ENCODE measurements at places on chromosomes 1 and 21. TPM values are rescaled to one million over a fixed set of nuclear protein-coding genes. Genes with fewer than 3 reads are reported as not detected.

GRCh38 chr1:242826701-242827336, 302.3 kb upstream of the PLD5 start:
- DNase-seq = no peak

GRCh38 chr1:225972344-225973152, 26.6 kb downstream of the SDE2 start:
- DNase-seq = no peak

GRCh38 chr1:243959998-243960397, 91.1 kb upstream of the ZBTB18 start:
- no peak for DNase-seq

DNA sequence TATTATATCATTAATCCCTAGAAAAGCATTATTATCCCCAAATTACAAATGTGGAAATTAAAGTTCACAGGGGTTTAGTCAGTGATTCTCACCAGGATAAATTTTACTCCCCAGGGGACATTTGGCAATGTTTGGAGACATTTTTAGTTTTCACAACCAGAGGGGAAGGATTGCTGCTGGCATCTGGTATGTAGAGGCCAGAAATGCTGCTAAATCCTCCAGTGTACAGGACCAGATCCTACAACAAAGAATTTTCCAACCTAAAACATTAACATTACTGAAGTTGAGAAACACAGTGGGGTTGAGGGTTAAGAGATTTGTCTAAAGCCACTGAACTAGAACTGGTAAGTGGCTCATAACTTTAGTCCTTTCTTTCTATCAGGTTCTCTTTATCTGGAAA, 162.0 kb upstream of the SYT6 start:
- DNase-seq = no peak

DNA sequence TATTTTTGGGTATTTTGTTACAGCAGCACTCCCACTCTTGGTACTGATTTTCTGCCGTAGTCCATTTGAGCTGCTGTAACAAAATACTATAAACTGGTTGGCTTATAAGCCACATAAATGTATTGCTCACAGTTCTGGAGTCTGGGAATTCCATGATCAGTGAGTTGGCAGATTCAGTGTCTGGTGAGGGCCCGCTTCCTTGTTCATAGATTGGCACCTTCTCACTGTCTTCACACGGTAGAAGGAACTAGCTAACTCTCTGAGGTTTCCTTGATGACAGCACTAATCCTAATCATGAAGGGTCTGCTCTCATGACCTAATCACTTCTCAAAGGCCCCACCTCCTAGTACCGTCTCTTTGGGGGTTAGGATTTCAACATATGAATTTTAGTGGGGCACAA, 85.2 kb downstream of the HHAT start:
- DNase-seq = no peak

Gene KCNN3
- total RNA-seq = 3.4 TPM

Gene NPHS2
- not detected for total RNA-seq

Gene ROR1
- total RNA-seq = 8.4 TPM
